ENCODE measurements at places on chromosomes 2 and 18.

DNA sequence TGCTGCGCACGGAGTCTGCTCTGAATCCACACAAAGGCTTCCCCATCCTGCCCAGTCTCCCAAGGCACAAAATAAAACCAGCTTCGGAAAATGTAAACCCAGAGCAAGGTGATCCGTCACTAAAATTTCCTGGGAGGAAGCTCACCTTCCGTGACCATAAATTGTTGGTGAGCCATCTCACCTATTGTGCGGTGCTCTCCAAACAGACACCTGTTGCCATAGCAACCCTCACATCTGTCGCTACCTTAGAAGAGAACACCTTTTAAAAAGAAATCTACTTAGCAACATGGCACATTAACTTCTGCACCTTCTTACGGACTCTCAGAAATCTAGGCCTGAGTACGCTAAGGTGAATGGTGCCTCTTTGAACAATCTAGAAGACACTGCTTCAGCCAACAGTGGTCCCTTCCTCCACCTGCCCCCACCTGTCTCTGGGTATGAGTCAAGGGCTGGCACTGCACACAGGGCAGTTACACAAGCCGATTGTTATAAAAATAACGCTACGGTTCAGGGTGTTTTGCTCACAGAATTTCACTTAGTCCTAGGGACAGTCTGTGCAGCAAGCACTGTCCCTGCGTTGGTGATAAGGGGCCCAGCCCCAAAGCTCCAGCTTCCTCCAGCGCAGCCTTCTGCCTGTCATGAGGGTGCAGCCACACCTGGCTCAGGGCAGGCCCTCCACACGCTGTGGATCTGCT is 114.9 kb upstream of the ID2 start:
- peak; percentile 67 for DNase-seq

- DNase-seq, result peak; percentile 67
These were observed 154.1 kb downstream of the HDAC4 start for GRCh38 chr2:239246723-239247122.

DNA sequence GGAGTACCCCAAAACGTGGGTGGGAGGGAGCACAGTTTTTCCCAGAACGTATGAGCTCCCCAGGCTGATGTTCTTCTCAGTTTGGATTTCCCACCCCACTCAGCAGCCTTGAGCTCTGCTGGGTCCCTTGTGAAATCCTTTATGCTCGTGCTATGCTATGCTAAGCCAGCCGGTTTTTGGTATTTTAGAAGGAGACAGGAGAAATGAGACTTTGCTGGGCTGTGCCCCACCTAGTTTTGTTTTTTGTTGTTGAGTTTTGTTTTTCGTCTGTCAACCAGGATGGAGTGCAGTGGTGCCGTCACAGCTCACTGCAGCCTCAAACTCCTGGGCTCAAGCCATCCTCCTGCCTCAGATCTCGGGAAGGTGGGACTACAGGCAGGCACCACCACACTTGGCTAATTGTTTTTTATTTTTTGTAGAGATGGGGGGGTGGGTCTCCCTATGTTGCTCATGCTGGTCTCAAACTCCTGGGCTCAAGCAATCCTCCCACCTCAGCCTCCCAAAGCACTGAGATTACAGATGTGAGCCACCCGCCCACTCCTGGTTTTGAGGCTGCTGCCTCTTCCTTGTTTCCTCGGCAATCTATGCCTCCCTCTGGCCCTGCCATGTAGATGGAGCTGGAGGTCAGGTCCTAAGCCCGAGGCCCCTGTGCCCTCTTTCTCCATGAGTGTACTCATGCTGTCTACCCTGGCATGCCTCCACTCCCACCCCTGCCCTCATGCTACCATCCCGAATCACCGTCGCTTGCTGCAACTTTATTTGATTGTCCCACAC is 17.5 kb upstream of the MGAT4A start:
- no peak for DNase-seq

DNA sequence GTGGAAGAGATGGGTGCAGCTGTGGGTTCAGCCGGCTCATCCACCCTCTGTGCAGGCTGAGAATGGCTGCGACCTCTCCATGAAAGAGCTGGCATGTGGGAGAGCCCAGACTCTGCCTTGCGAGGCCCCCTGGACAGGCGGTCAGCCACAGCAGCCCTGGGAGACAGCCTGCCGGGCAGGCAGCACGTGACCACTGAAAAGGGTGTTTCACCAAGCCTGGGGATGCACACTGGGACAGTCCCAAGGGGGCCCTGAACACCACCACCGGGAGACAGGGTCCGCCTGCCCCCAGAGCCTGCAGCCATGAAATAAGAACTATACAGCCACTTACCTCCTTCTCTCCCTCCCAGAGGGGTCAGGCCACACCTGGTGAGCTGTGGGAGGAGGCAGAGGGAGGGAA is 11.5 kb downstream of the RFX8 start:
- DNase-seq, result no peak

DNA sequence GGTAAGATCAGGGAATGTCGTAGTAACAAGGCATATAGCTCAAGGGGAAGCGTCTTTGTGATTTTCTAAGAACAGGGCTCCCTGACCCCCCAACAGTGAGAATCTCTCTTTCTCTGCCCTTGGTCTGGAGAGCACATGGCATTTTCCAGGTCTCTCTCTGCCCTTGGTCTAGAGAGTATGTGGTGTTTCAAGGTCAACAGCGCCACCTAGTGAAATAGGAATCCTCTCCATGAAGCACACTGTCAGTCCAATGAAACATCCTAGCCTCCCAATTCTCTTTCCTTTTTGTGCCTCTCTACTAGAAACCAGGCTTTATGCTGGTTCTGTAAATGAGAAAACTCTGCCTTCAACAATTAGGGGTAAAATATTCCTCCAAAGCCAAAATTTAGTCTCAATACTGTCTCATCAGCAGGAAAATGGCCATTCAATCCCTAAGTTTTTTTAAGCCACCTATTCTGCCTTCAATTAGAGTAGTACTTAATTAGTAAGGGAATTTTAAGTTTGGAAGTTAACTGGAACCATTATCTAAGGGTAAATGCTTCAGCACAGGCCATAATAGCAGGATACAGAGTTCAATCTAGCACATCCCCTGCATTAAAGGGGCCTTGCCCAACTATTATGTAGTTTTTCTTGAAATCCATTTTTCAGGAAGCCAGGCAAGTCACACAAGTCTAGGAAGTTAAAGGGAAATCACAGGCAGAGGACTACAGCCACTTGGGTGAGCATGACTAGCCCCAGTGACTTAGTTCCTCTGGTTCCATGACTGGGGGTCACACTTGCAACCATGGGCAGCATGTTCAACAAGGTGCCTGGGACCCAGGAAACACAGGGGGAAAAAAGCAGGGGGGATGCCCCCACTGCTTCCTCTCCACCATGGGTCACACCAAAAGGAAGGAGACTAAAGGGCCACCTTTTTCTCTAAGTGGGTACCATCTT is 12.4 kb downstream of the DYM start:
- peak; percentile 25 for DNase-seq

- DNase-seq, result no peak
These were observed 48.2 kb upstream of the CTAGE1 start for GRCh38 chr18:22465859-22466457.

GRCh38 chr18:59263661-59264060 is 9.6 kb downstream of the RAX start:
- DNase-seq, result no peak

DNA sequence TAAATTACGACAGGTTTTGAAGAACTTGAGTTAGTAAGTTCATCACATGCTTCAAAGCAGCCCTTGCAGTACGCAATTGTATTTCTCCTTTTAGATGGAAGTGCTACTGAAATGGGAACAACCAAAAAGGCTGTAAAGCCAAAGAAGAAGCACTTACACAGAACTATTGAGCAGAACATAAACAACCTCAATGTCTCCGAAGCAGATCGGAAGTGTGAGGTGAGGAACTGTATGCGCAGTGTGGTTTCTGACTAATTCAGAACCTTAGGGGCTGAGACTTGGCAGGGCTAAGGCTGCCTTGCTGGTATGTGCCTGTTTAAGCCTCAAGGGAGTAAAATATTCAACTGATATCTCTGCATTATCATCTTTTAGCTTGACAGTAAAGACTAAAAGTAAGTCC is 8.4 kb downstream of the NCAPH start:
- DNase-seq, result no peak

DNA sequence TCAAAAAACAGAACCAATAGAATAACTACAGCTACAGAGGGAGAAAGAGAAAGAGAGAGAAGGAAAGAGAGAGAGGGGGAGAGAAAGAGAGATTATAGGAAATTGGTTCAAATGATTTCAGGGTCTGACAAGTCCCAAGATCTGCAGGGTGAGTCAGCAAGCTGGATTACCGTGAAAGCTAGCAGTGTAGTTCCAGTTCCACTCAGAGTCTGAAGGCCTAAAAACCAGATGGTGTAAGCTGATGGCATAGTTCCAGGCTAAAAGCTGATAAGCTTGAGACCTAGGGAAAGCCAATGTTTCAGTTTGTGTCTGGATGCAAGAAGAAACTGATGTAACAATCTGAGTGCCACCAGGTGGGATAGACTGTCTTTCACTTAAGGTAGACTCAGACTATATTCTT is 397.7 kb downstream of the TRIB2 start:
- no peak for DNase-seq

- no peak for DNase-seq
These were observed 4.5 kb upstream of the BCL2L11 start for GRCh38 chr2:111116011-111116746.

DNA sequence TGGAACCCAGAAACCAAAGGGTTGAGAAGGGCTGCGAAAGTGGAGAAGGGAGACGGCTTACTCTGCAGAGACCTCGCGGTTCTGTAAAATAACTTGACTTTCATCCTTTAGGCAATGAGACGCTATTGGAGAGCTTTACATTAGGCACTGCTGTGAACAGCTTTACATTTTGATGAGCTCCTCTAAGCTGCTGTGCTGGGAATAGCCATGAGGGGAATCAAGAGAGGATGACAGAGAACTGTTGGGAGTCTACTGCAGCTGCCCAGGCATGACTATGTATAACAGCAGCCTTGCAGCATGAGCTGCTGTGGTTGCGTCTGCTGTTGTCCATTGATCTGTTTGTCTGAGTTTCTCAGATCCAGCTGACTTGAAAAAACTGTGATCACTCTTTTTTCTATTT is 310.8 kb upstream of the MAP2 start:
- no peak for DNase-seq

DNA sequence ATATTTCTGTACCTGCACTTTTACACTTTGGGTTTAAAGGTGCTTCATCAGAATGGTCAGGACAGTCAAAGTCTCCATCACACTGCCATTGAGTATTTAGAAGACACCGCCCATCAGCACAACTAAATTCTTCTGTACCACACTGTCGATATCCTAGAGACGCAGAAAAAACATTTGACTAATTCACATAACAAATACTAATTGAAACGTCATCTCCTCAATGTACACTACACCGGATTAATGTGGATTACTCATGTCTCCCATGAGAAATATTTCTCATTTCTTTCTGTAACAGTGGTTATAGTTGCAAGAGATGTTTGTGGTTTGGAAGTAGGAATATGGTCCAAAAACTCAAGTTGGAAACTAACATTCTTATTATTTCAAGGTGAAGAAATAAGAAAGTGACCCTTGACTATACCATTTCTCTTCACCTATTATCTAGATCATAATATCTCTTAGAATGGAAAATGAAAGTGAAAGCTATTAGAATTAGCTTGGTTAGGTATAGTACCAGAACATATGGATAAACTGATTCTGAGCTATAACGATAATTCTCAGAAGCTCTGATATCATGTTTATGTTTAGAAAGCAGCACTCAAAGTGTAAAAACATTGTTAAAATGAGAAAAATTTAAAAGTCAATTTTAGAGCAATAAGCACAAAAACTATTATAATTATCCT is 1627.7 kb downstream of the LRP1B start:
- DNase-seq, result no peak

GRCh38 chr2:159010963-159011362 is 42.5 kb downstream of the TANC1 start:
- no peak for DNase-seq

GRCh38 chr2:38835015-38835601 is 40.6 kb downstream of the DHX57 start:
- peak; percentile 5 for DNase-seq

GRCh38 chr2:108813732-108814131 is 27.2 kb downstream of the CCDC138 start:
- DNase-seq, result no peak

DNA sequence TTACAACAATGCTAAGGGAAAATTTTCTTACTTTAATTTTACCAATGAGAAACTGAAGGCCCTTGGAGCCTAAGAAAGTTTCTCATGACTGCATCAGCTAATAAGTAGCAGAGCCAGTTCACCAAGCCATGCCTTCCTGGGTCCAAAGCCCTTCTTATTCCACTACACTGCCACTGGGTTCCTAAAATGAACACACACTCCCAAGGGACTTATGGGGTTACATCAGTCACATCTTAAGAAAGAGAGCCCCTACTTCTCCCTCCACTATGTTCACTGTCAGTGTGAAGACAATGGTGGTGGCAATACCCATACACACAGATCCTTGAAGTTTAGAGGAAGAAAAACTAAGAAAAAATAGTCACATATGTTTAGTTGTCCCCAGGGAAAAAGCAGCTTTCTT is 20.6 kb downstream of the MBD2 start:
- no peak for DNase-seq

- DNase-seq, result no peak
These were observed 568.1 kb upstream of the CRIM1 start for GRCh38 chr2:35787302-35788031.

- no peak for DNase-seq
These were observed 134.6 kb downstream of the INSIG2 start for GRCh38 chr2:118222672-118223421.

DNA sequence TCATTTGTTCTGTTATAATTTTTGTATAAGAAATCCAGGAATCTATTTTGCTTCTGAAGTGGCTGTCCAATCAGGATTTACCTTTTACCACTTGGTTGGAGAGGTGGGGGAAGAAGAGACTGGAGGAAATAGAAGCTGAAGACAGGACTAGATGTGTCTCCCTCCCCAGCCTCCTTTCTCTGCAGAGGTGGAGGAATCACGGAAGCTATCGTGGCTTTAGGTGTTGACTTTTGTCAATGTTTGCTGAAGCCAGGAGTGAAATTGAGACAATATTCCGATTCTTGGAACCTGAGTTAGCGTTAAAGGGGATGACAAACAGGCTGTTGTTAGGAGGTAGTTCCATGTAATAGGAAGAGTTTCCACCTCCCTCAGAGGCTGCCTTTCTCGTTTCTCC is 43.5 kb downstream of the PDCL3 start:
- DNase-seq, result no peak

- peak; percentile 28 for DNase-seq
These were observed 44.5 kb downstream of the MYT1L start for GRCh38 chr2:2286592-2286991.
